ENCODE measurements at places on chromosomes 11 and 22. TPM values are rescaled to one million over a fixed set of nuclear protein-coding genes. Genes with fewer than 3 reads are reported as not detected.

The ANO3 gene
- total RNA-seq: 0.33 TPM

GRCh38 chr11:38014405-38014804 is 1416.4 kb upstream of the RAG2 start:
- H3K27me3 ChIP-seq: no peaks in the 10 kb centered on the region
- no peak overlapping the region for H3K27ac ChIP-seq
- DNase-seq: no peak
- no peaks in the 10 kb centered on the region for H3K36me3 ChIP-seq
- no peaks in the 10 kb centered on the region for H3K4me1 ChIP-seq

DNA sequence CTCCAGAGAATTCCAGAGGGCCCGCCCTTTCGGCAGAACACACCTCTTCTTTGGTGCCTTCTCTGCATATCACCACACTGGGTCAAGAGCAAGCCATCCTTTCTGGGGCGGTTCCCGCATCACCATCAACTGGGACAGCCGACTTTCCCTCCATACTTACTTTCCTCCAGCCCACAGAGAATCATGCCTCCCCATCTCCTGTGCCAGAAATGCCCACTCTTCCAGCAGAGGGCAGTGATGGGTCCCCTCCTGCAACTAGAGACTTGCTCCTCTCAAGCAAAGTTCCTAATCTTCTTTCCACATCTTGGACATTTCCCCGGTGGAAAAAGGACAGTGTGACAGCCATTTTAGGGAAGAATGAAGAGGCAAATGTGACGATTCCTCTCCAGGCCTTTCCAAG is 157.7 kb downstream of the C11orf91 start:
- H3K4me3 ChIP-seq: no peak overlapping the region
- H3K4me1 ChIP-seq: no peaks in the 10 kb centered on the region
- H3K27me3 ChIP-seq: no peaks in the 10 kb centered on the region

DNA sequence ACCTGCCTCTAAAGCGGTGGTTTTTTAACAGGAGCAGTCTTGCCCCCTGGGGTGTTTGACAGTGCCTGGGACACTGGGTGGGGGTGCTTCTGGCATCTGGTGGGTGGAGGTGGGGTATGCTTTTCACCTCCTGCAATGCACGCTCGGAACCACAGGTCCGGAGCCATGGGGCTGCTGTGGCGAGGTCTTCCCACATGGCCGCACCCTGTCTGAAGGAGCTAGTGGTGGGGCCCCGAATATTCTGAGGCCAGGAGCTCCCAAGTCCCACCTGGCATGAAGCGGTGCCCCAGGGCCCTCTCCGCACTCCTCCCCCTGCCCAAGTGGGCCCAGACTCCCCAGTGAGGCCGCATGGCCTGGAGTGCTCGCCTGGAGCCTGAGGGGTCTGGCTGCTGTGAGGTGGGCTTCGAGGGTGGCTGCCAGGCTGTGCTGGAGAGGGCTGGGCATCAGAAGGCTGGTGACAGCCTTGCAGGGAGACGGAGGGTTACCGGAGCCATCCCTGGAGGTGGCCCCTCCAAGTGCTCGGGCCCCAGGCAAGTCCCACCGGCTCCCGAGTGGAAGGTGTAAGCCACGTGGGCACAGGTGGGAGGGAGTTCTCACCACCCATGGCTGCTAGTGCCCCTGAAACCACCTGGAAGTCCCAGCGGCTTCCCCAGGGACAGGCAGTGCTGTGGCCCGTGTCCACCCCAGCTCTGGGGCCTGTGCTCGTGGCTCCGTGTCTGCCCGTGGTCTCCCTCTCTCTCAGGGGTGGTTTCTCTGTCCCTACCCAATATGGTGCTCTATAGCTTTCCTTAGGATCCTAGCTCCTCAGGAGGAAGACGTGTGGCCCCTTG is 15.1 kb downstream of the TBX1 start:
- H3K27me3 ChIP-seq: peaks cover 48% of the 10 kb centered on the region
- H3K4me3 ChIP-seq: no peak overlapping the region
- no peak for DNase-seq
- H3K4me1 ChIP-seq: peaks cover 5% of the 10 kb centered on the region
- H3K27ac ChIP-seq: no peak overlapping the region
- no peaks in the 10 kb centered on the region for H3K36me3 ChIP-seq

DNA sequence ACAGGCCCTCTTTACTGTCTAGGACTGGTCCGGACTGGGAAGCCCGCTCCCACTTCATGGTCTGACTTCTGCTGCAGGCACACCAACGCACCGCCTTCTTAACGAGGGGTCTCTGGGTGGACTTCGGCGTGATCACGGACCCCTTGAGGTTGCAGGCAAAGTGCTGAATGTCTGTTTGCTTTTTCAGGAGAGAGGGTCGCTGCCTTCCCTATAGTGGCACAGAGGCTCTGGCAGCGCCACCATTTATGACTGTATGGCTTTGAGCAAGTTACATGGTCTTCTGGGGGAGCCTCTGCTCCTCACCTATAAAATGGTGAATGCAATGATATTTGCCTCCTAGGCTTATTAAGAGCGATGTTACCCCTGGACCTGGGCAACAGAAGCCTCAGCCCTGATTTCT is 1.4 kb upstream of the SCN4B start:
- peaks cover 9% of the 10 kb centered on the region for H3K4me1 ChIP-seq
- H3K4me3 ChIP-seq: peak overlapping the region; percentile 86
- H3K27ac ChIP-seq: no peak overlapping the region

DNA sequence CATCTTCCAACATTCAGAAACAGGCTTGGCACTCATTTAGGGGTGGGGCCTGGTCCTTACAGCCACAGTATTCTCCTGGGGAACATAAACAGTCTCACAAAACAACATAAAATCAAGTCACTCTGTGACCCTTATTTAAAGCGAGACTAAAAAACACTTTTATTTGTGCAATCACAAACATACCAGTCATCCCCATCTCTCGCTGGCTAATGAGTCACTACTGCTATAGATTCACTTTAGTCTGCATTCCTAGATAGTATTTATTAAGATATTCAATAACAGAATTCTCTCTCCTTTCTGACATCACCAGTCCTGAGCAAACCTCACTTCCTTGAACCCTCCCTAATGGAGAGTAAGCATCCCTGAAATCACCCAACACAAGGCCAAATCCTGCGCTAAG is 68.0 kb downstream of the ZBTB44 start:
- H3K27me3 ChIP-seq: no peaks in the 10 kb centered on the region
- no peak for DNase-seq
- H3K36me3 ChIP-seq: peaks cover 7% of the 10 kb centered on the region

DNA sequence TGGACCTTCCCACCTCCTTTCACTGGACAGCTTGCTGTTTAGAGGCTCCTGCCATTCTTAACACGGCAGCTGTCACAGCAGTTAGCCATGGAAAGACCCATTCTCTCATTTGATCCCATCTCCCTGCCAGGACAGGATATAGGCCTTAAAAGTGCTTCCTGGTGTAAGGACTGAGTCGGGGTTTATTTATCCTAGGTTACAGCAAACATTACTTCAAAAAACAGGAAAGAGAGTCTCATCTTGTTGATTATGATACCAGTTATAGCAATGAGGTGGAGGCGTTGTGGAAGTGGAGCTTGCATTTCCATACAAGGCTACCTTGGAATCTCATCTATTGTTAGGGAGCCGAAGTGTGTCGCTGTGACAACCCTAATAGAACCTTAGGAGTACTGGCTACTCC is 17.4 kb upstream of the ETS1 start:
- H3K36me3 ChIP-seq: no peaks in the 10 kb centered on the region
- H3K27me3 ChIP-seq: peaks cover 6% of the 10 kb centered on the region
- peaks cover 20% of the 10 kb centered on the region for H3K4me1 ChIP-seq

The VPREB1 gene
- not detected for total RNA-seq

The HBD gene
- not detected for total RNA-seq

- no peaks in the 10 kb centered on the region for H3K4me1 ChIP-seq
- no peak overlapping the region for H3K4me3 ChIP-seq
- H3K36me3 ChIP-seq: peaks cover 3% of the 10 kb centered on the region
- no peaks in the 10 kb centered on the region for H3K27me3 ChIP-seq
- no peak overlapping the region for H3K27ac ChIP-seq
- no peak for DNase-seq
Measured at GRCh38 chr11:38356255-38356654, 1758.2 kb upstream of the RAG2 start.

- H3K4me1 ChIP-seq: peaks cover 65% of the 10 kb centered on the region
Measured at GRCh38 chr11:44945666-44946065, 5.0 kb downstream of the TP53I11 start.

The APOBEC3G gene
- total RNA-seq: 2.1 TPM

- no peaks in the 10 kb centered on the region for H3K27me3 ChIP-seq
- peaks cover 81% of the 10 kb centered on the region for H3K36me3 ChIP-seq
- no peak overlapping the region for H3K4me3 ChIP-seq
Measured at GRCh38 chr11:34732831-34733230, 111.9 kb downstream of the EHF start.

The UPK3A gene
- total RNA-seq: not detected

DNA sequence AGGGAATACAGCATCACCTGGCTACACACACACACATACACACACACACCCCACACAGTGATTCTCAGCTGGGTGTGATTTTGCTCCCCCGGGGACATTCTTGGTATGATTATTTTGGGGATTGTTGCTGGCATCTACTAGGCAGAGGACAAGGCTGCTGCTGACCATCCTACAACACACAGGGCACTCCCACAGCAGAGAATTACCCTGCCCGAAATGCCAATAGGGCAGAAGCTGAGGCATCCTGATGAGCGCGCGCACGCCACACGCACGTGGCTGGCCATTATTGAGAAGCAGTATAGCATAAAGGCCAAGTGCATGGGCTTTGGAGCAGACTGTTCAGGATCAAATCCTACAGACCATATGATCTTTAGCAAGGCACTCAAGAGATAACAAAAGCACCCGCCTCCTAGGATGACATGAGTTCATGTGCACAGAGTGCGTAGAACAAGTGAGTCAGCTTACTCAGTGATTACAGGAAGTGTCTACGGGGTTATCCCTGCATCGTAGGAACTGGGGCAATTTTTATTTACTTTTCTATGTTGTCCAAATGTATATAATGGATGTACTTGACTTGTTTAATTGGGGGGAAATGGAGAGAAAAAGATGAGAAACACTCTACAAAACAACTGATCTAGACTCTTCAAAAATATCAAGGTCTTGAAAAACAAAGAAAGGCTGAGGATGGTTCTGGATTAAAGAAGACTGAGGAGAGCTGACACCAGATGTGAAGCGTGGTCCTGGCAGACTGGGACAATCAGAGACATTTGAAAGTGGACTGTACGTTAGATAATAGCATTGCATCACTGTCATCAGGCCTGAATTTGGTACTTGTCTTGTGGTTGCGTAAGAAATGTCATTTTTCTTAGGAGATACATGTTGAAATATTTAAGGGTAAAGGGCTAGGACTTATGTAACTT is 7.2 kb upstream of the EHD1 start:
- H3K27me3 ChIP-seq: no peaks in the 10 kb centered on the region
- H3K36me3 ChIP-seq: no peaks in the 10 kb centered on the region
- DNase-seq: no peak
- H3K27ac ChIP-seq: no peak overlapping the region
- H3K4me1 ChIP-seq: peaks cover 18% of the 10 kb centered on the region

The MOGAT2 gene
- total RNA-seq: not detected

DNA sequence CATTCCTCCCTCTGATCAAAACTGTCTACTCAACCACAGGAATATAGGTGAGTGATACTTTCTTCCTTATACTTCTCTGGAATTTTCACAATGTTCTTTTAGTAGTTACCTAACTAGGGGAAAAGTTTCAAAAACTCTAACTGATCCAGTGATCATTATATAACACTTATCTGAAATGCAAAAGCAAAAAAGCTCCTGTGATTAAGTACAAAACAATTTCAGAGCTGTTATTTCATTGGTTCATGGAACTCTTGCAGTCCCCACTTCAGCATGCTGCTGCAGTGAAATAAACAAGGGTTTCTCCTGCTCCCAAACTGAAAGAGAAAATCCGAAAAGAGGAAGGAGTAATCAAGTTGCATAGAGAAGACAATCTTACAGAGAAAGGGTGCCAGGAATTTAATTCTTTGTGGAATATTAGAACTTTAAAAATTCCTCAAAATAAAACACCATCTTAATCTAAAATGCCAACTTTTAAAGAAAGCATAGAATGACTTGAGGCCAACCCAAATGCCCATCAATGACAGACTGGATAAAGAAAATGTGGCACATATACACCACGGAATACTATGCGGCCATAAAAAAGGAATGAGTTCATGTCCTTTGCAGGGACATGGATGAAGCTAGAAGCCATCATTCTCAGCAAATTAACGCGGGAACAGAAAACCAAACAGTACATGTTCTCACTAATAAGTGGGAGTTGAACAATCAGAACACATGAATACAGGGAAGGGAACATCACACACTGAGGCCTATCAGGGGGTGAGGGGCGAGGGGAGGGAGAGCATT is 20.3 kb downstream of the PPP2R1B start:
- H3K4me1 ChIP-seq: no peaks in the 10 kb centered on the region
- no peak overlapping the region for H3K4me3 ChIP-seq
- peaks cover 38% of the 10 kb centered on the region for H3K36me3 ChIP-seq
- no peak for DNase-seq

- H3K4me1 ChIP-seq: peaks cover 14% of the 10 kb centered on the region
- H3K36me3 ChIP-seq: no peaks in the 10 kb centered on the region
- no peak for DNase-seq
- no peak overlapping the region for H3K4me3 ChIP-seq
- no peaks in the 10 kb centered on the region for H3K27me3 ChIP-seq
Measured at GRCh38 chr11:130037058-130037457, 32.6 kb upstream of the APLP2 start.

- no peak overlapping the region for H3K4me3 ChIP-seq
- no peak for DNase-seq
Measured at GRCh38 chr11:114308689-114309089, 12.5 kb downstream of the NNMT start.

DNA sequence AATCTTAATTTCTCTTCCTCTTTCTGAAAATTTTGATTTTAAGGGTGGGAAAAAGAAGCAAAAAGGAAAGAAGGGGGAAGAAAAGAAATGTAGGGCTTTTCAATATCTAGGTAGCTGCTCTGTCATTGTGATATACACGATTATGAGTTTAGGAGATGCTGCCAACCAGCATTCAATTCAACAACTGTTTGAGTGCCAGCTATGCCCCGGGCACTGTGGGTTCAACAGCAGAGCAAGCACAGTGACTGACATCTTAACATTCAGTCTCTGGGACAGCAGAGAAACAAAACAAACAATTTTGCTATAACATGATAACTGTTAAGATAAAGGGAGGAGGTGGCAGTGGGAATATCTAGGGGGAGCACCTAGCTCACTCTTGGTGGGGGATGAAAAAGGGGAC is 91.6 kb downstream of the DBX1 start:
- H3K27me3 ChIP-seq: no peaks in the 10 kb centered on the region
- no peak overlapping the region for H3K4me3 ChIP-seq
- H3K27ac ChIP-seq: no peak overlapping the region
- H3K36me3 ChIP-seq: peaks cover 21% of the 10 kb centered on the region

DNA sequence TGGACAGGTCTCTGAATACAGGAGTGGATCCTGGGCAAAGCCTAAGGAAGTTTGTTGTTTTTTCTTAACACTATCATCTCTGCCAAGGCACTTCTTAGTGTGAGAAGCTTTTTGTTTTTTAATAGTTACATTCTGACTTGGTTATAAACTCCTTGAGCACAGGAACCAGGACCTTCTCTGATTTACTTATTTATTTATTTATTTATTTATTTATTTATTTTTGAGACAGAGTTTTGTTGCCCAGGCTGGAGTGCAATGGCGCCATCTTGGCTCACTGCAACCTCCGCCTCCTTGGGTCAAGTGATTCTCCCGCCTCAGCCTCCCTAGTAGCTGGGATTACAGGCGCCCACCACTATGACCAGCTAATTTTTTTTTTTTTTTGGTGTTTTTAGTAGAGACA is 11.0 kb downstream of the RNF185 start:
- peaks cover 6% of the 10 kb centered on the region for H3K4me1 ChIP-seq
- H3K4me3 ChIP-seq: no peak overlapping the region
